ENCODE measurements at places on chromosomes 5 and 9.

- peak; percentile 29 for DNase-seq
Measured at GRCh38 chr5:142958944-142959682, 188.9 kb downstream of the ARHGAP26 start.

DNA sequence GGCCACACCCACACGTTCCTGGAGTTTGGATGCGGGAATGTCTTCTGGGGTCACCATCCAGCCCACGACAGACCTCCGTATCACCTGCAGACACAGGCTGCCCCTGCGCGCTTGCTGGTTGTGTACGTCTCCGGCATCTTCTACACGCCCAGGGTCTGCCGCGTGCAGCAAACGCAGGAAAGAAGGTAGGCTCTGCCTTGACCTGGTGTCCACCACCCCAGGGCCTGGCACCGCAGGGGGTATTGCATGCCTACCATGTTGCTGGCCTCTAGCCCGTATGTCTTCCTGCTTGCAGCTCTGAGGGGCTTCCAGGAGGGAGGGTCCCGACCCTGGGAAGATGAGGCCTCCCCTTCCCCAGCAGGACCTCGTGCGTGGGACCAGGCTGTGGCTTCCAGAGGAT lies 298.8 kb upstream of the IRX4 start:
- no peak for DNase-seq

- no peak for DNase-seq
Measured at GRCh38 chr5:89241186-89241585, 358.2 kb upstream of the MEF2C start.

GRCh38 chr9:35616681-35617459 lies 1.3 kb downstream of the CD72 start:
- DNase-seq: peak; percentile 74

DNA sequence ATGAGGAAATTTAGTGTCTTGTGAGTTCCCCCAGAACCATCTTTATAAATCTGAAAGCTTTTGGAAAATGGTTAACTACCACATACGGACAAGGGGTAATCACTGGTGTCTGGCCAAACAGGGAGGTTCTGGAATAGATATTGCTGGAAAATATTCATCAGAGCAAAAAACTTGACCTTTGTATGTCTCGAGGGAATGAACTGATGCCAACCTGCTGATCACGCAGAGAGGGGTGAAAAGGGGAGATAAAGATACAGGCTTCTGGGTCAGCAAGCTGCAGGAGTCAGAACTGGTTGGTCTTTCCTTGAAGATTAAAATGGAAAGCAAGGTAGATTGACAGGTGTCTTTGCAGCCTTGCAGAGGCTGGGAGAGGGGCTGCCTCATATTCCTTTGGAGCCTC lies 35.5 kb downstream of the PSAT1 start:
- no peak for DNase-seq

GRCh38 chr5:93807846-93808245 lies 66.4 kb upstream of the POU5F2 start:
- DNase-seq: no peak

DNA sequence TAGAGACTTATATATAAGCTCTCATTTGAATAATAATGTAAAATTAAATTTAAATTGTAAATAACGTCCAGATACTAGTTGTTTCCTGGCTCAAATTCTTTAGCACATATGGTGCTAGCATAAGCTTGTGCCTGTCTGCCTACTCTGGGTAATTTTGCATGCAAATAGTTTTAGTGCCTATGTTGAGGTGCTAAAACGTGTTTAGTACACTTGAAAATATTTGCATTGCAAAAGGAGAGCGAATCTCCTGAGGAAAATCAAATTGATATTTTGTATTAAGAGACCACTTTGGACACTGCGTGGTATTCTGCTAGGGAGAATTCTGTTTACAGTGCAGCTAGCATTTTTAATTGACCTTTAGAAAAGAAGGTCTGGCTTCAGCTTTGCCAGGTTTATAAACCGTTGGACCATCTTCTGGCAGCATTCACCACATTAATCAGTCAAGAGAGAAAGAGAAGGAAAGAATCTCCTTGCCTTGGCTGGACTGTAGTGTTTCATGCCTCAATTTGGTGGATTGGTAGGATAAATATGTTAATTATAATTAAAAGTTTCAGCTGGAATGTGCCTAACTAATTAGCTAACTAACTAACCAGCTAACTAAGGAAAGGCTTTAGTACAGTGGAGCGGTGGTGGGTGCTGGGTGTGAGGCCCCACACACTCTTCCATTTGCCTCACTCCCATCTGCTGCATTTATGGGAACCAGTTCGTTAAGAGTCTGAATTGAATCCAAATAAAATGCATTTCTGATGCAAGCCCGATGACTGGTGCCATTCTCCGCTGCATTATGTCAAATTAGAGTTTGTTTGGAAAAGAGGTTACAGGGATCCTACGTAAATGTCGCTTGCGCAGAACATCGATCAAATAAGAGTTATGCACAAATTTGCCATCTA lies 150.1 kb upstream of the MPDZ start:
- DNase-seq: no peak

GRCh38 chr9:116546711-116547581 lies 140.2 kb upstream of the TRIM32 start:
- DNase-seq: peak; percentile 10

Measured in EH (cell line).